ENCODE measurements at places on chromosomes 2 and 18.

DNA sequence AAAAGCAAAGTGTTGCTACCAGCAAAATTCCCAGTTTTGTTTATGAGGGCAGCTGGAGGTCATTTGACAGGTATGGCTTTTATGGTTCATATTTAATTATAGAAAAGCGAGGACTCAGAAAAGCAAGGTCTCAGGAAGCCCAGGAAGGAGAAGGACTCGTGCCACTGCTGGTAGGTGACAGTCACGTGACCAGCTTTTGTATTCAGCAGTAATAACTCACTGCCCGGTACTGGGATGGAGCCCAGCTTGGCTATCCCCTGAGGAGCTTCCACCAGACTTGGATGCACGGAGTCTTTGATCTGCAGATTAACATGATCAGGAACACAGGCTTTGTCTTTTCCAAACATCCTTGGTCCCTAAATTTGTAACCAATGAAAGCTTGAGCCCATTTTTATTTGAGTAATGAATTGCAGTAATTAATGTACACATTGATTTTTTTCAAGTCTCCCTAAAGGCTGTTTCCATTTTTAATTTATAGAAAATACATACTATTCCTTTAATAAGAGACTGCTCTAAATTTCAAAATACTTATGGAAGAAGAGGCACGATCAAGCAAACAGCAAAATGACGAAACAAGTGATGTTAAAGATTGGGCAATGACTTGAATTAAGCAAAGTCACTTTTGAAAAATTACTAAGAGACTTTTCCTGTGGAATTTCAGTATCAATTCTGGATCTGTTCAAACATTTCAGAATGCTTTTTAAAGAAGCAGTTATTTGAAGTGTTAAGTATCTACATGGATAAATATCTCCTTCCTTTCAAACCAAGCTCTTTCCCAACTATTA lies 251.7 kb upstream of the HNRNPA3 start:
- DNase-seq = no peak

DNA sequence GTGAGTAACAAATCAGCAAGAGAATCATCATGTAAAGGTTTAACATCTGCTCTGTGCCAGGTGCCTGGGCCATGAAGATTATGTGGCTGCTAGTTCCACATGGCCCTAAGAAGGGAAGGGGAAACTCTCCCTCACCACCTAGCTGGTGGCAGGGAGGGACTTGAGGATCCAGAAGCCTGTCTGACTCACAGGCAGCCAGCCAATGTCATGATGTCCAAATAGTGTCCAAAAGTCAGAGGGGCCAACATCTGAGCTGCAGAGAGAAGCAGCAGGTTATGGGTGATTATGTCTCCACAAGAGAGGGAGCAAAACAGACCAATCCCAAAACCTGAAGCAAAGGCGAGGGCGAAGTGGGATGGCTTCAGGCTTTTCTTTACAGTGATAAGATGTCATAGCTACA lies 61.9 kb upstream of the SPP2 start:
- no peak for DNase-seq

DNA sequence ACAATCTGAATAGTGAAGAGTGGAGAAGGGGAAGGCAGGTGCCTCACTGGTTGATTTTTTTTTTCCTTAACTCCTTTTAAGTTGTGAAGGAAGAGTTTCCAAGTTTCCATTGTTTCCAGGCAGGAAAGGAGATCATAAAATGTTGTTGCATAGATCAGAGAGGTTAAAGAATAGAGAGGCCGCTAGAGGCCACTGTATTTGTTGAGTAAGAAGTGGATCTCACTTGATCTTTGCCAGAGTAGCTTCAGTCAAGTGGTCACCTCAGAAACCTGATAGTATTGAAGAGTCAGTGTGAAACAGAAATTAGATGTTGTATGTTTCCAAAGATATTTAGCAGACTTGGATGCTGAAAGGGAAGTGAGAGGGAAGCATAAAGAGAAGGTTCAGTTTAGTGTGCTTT lies 17.6 kb downstream of the CTNNA2 start:
- no peak for DNase-seq

- DNase-seq = no peak
Measured at GRCh38 chr2:61193670-61194561, 31.9 kb downstream of the C2orf74 start.

DNA sequence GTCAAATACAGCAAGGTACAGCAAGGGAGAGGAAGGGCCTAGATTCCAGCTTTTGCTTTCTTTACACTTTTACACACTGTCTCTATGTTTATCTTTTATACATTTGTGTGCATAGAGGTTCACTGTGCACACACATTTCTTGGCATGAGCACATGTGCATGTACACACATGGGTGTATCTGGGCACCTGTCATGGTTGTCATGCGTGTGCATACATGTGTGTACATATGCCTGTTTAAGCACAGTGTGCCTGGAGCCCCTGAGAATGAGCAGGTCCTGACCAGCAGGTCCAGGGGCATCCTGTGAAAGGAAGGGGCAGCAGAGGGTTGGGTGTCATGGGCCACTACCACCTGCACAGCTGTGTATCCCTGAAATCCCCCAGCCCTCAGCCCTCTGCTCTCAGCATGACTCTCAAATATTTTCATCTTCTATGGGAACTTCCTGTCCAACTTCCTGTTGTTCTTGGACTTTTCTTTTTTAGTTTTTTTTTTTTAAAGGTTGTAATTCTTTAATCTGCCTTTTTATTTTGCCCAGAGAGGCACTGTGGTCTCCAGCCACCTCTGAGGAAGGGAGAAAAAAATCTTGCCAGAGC lies 97.0 kb upstream of the EPAS1 start:
- DNase-seq = no peak

- no peak for DNase-seq
Measured at GRCh38 chr2:190723397-190724090, 74.7 kb downstream of the NAB1 start.

Measured in NCI-H2081 treated with DMSO at 0.1 percent for 48 hours (cell line).